Cortex of kidney (tissue), 1 donor: ENCODE measurements at places on chromosomes 5 and 9.

GRCh38 chr9:104091708-104092107 lies 2.4 kb upstream of the SMC2 start:
- DNase-seq = no peak

DNA sequence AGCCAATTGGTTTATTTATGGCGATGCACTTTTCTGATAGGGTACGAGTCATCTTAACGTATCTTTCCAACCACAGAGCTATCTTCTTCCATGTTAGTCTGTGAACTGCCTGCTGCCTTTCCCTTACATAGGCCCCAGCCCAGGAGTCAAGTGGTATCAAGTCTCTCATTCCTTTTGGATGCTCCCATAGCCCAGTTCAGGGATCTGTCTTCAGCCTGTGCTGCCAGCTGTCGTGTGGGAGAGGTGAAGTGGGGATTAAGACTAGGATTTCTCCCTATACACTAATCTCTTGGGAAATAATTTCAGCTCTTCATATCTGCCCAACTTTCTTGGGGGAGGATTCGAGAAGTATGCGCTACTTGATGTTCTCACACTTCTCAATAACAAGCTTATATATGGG lies 475.7 kb downstream of the EBF1 start:
- no peak for DNase-seq

- no peak for DNase-seq
These were observed 91.4 kb downstream of the C9orf152 start for GRCh38 chr9:110116543-110116885.

DNA sequence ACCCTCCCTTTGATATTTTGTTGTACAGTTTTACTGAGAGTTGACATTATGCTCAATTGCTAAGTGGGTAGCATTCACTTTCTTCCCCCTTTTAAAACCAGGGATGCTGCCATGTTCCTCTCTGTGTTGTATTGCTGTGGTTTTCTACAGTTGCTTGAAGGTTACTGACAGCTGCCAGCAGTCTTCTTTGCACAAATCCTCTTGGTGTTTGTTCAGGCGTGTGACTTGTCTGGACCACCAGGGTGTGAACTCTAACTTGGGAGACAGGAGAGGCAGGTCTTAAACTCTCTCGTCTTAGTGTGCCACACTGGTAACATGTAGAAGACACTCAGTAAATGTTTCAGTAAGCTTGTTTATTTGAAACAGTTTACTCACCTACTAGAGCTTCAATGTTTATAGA lies 25.1 kb downstream of the SLC44A1 start:
- DNase-seq = no peak

GRCh38 chr9:129874261-129875101 lies 39.2 kb downstream of the USP20 start:
- no peak for DNase-seq

GRCh38 chr9:132457504-132458236 lies 47.7 kb downstream of the CFAP77 start:
- DNase-seq = no peak

DNA sequence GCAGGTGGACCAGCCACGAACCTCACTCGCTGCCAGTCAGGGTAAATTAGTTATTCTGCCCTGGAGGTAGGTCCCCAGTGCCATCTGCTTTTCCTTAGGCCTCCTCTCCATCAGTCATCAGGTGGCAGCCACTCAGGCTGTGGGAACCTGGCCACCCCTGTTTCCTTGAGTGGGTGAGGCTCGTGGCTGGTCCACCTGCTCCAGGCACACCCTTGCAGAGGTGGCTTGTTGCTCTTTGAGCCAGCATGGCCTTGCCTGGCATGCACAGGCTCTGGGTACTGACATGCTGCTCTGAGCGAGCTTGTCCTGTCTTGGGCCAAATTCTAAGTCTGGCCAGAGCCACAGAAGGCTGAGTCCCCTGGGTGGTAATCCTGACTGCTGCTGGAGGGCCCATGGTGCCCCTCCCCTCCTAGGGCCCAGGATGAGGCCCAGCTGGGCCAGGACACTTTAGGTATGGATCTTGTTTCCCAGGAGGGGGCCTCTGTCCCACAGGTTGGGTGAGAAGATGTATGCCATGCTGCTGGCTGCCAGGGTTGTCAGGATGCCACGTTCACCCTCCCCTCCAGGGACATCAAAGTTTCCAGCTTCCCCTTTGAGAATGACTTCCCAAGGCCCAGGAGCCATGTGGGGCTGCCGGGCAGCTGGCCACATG lies 17.0 kb upstream of the ZNF484 start:
- no peak for DNase-seq

DNA sequence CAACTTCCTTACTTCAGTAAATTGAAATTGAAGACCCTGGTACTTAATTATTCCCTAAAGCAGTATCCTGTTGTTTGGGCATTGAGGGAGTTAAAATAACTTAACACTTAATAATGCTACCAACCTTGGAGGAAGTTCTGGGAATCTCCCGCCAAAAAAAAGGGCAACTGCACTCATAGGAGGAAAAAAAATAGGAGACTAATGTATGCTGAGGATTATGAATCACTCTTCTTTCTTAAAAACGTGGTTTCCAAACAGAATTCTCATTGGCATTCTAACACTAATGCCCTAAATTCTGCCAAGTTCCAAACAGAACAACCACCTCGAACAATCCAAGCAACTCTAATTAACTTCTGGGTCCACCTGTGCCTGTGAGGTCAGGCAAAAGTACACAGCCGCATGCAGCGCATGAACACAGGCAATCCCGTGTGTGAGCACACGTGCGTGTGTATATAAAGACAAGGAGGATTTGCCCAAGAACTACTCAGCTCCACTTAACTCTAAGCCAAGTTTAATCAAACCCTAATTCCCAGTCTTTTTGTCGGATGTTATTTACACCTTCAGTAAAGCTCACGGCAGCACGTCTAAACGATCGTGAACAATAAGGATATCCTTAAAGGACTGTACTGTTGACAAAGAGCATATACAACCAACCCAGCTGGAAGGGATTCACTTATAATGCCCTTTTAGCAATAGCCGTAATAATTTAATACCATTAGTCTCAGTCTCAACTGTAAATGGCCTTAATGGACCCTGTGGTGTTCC lies 78.4 kb downstream of the EBF1 start:
- no peak for DNase-seq
